ENCODE measurements at places on chromosomes 2 and 18.

GRCh38 chr18:31487246-31488015 is 10.5 kb upstream of the DSG2 start:
- no peak for DNase-seq

DNA sequence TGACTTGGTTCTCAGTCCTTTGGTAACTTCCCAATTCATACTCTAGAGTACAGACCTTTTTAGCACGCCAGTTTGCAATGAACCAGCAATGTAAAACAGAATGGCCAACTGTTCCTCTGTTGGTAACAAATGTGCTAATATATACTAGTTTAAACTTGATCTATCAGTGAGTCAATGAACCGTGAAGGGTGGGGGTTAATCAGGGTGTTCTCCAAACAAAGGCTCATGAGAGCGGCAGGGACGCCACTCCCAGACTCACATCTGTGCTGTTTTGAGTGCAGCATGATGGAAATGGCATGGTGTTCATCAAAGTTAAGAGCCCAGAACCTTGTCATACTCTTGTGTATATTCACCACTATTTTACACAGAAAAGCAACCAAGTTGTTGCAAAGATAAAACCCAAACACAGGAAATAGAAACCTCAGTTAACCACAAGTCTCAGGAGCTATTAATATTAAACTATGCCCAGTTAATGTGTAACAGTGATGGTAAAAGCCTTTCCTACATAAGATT is 70.3 kb downstream of the CERKL start:
- no peak for DNase-seq

DNA sequence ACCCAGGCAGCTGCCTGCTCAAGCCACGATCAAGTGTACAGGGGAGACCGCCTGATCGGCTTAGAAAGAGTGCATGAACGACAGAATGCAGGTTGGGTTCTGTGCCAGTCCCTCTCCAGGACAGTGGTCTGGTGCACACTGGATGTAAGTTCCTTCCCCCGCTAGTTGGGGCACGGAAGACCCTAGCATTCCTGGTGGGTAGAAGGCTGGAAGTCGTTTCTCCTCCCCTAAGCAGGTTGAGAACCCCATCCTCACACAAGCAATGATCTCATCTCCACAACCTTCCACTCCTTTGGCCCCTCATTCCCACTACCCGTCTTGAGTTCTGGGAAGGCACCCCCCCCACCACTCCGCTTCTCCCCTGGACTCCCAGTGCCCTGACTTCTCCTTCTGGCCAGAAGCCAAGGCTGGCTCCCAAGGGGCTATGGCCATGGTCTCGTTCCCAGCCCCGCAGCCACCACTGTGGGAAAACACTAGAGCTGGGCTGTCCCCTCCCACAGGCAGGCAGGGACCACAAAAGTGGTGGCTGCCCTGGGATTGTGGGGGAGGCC is 1.4 kb upstream of the ANKRD39 start:
- DNase-seq, result no peak

GRCh38 chr2:5234563-5234962 is 457.6 kb upstream of the SOX11 start:
- DNase-seq, result no peak

GRCh38 chr2:128036748-128037607 is 9.1 kb upstream of the SAP130 start:
- no peak for DNase-seq

DNA sequence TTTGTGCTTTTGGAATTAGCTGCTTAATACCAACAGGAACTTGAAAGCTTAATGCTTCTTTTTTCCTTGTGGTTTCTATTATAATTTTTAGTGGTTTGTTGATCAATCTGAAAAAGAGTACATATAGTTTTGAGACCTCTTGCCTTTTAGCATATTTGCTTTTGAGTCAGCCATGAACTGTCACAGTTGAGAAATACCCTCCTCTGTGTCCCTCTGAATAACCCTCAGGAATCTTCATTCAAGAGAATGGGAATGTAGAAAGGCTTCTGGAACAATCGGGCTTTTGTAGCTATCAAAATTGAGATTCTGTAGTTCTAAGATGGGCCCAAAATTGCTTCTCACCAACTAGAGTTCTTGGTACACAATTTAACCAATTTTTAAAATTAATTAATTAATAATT is 451.1 kb upstream of the TRIB2 start:
- DNase-seq, result no peak

DNA sequence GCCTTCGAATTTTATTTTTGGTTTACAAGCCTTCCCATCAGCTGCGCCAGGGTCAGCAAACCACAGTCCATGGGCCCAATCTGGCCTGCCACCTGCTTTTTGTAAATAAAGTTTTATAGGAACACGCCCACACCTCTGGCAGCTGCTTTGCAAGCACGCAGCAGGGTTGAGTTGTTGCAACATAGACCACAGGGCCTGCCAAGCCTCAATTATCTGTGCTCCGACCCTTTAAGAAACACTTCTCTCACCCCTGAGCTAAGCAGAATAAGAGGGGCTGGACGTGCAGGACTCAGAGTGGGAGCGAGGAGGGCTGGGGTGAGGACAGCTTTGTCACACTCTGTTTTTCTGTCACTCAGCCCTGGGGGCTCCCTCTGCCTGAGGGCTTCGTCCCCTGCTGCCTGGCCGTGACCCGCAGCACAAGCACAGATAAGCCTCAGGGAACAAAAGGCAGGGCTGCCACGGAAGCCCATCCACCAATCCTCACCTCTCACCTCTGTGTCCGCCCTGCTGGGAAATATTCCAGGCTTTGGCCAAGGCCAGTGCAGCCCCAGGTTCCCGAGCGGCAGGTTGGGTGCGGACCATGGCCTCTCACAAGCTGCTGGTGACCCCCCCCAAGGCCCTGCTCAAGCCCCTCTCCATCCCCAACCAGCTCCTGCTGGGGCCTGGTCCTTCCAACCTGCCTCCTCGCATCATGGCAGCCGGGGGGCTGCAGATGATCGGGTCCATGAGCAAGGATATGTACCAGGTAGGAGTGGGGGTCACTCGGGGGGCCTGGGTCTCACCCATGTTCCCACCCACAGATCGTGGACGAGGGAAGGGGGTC is at the start of gene AGXT:
Gene AGXT, plus strand, starts transcription at position 539 of the 823 bp plus-strand sequence. Its CDS starts 42 bp downstream, at position 581.
- DNase-seq, result no peak

DNA sequence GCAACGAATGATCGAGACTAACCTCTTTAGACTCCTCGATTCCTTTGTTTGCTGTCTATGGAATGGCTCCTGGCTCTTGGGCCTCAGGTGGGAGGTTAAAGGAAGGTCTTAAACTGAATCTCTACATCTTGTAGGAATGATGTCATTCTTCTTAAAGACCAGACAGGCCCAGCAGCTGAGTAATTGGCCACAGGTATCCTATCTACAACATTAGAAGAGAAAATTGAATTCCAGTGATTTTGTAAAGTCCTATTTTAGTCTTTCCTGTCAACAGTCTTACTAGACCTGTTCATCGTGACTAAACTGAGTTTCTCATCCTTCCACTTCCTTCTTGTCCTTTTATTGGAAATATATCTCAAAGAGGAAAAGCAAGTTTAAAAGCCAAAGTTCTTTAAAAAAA is 274.8 kb downstream of the ALPK2 start:
- no peak for DNase-seq

- DNase-seq, result no peak
Measured at GRCh38 chr2:4391013-4391412, 687.6 kb downstream of the DCDC2C start.

DNA sequence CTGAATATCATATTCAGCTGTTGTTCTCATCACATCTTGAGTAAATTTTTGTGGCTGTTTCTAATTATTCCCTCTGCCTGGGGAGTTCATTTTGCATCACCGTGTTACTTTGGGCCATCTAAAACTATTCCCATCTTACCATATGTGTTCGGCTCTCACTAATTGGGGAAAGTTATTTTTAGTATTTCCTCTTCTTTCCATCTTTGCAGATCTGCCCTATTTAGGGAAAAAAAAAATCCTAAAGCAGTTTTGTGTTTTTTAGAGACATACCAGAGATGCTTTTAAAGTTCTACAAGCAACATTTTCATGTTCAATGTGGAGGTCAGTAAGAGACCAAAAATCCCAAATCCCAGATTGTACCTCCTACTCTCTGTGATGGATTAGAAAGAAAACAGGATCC is 111.3 kb upstream of the NDUFV2 start:
- DNase-seq, result no peak

- no peak for DNase-seq
Measured at GRCh38 chr18:76446321-76447257, 48.5 kb downstream of the ZNF516 start.

DNA sequence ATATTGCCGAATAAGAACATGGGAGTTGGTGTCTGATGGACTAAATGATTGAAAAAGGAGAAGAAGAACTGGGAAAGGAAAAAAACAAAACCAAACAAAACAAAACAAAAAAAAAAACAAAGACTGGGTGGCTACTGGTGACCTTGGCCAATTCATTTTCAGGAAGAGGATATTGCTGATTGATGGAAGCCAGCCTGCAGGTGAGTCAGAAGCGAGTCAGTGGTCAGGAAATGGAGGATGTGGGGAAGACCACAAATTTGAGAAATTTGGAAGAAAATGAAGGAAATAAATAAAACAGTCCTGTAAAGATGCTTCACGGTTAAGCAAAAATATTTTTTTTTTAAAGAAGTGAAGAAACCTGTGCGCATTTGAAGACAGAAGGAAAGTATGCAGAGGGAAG is 296.9 kb downstream of the ZNF521 start:
- no peak for DNase-seq

DNA sequence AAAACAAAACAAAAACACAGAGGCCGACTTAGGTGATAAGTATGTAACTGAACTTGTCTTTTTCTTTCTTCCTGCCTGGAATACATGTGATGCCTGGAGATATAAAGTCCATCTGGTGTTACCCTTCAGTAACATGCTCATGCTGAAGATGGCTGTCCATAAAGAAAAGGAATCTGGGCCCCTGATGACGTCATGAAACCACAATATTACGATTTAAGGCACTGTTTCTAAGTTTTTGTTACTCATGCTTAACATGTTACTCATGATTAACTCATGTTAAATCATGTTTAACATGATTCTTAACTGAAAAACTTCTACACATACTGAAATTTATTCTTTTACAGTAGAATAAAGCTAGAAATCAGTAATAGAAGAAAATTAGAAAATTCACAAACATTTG is 49.0 kb downstream of the STRADB start:
- DNase-seq, result no peak

DNA sequence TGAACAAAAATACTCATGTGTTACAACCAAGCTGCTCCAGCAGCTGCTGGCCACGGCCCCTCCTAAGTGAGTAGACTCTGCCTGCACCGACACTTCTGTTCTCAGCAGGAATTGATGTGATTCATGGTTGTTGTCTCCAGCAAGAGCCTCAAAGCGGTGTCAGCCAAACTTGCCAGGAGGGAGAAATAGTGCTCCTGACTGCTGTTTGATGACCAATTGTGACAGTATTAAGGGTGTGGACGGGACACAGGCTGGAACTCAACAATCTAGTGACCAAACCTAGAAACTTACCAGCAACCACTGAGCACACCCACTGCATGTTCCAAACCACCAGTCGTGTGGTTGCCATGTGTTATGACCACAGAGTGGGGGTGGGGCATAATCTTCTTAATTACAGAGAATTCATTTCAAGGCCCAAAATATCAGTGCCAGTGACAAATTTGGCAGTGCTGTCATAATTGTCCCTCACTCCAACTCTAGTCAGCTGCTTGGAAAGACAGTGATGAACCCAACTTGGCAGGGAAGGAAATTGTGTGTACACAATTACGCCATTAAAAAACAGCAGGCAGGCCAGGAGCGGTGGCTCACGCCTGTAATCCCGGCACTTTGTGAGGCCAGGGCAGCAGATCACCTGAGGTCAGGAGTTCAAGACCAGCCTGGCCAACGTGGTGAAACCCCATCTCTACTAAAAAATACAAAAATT is 30.4 kb downstream of the FBLN7 start:
- DNase-seq, result no peak

DNA sequence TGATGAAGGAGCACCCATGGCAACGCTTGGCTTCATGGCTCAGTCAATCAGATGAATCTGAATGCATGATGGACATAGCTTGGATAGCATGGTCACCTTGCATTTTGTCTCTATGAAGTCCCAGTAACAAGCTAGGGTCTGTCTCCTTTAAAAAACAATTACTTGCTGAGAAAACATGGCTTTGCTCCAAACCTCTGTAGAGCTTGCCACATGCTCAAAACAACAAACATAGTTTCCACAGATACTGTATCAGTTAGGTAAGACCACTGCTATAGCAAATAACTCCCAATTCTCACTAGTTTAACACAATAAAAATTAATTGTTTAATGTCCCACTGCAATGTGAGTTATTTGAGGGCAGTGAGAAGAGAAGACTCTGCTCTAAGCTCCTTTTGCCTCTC is 401.0 kb downstream of the IRS1 start:
- DNase-seq, result no peak

DNA sequence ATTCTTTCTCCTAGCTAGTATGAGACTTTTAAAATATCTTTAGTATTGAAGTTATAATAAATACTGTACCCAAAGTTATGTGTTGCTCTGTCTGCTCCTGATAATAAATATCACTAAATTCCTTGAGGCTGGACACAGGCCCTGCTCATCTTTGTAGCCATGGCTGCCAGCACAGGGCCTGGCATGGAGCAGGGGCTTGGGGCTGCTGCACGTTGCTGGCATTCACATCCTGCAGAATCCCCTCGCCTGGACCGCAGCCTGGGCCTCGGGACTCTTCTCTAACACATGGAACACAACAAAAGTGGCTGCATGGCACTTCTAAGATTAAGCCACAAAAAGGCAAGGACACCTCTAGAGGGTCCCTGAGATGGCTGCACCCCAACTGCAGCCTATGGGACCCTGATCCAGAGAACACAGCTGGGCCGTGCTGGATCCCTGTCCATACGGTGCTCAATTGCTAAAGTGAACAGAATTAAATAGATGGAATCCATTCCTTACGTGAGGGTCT is 477.5 kb upstream of the MYT1L start:
- no peak for DNase-seq

DNA sequence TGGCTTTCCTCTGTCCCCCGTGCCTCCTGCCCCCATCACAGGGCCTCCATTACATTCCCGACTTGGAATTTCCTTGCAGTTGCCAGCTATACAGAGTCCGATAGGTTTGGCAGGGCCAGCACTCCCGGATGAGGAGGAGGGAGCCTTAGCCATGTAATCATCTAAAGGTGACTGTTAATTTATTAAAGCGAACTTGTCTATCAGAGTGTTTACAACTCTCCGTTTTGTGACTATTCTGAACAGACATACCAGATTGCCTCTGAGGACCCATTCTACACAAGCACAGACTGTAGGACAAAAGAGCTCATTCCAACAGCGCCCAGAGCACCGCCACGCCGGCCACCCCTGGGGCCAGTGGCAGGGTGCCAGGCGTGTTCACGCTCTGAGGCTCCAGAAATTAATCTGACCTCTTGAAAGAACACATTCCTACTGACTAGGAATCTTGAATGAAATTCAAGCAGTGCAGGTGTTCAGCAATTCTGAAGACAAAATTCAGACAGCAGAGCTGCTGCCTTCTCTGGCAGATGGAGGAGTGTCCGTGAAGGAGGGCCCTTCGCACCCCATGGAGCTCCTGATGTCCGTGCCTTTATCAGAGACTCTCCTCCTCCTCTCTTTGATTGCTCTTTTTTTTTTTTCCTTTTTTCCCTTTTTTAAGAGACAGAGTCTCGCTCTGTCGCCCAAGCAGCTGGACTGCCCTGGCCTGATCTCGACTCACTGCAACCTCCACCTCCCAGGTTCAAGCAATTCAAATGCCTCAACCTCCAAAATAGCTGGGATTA is 58.1 kb upstream of the RALBP1 start:
- no peak for DNase-seq

GRCh38 chr2:38549071-38549704 is 53.5 kb downstream of the HNRNPLL start:
- DNase-seq, result no peak

- no peak for DNase-seq
Measured at GRCh38 chr2:44652701-44653100, 288.8 kb upstream of the SIX3 start.

- peak; percentile 5 for DNase-seq
Measured at GRCh38 chr18:36829362-36830157, 633 bp downstream of the KIAA1328 start.
